ENCODE measurements at places on chromosomes 5 and 9.

DNA sequence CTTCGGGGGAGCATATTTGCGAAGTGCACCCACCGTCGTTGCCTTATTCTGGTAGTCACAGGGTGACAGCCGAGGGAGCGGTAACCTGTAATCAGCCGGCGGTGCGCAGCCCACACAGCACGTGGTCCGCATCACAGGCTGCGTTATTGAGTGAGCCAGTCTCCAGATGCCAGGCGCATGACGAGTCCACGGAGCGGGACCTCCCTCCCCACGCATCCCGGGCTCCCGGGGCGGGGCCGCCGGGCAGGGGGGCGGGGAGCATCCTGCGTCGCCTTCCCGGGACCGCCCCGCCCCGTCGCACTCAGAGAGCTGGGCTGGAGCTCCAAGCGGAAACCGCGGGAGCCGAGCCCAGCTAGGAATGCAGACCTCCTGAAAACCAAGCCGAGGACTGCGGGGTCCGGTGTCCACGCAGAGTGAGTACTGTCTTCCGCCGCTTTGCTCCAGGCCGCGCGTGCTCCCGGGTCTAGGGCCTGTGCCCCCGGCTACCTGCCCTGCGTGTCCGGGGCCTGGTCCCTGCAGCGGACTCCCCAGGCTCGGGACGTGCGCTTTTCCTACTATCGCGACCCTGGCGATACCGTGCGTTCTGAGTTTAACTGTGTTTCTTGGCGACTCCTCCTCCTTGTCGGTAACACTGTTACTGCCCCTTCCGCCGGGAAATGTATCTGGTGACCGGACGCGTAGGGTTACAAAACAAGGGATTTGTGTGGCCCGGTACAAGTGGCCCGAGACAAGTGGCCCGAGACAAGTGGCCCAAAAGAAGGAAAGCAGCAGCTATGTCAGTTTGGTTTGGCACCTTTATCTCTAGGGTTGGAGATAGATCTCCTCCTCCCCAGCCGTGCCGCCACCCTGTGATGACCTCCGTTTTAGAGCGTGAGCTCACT, 40.6 kb downstream of the CAST start:
- DNase-seq = no peak

GRCh38 chr5:129905473-129906176, 1.4 kb downstream of the CHSY3 start:
- DNase-seq = no peak

DNA sequence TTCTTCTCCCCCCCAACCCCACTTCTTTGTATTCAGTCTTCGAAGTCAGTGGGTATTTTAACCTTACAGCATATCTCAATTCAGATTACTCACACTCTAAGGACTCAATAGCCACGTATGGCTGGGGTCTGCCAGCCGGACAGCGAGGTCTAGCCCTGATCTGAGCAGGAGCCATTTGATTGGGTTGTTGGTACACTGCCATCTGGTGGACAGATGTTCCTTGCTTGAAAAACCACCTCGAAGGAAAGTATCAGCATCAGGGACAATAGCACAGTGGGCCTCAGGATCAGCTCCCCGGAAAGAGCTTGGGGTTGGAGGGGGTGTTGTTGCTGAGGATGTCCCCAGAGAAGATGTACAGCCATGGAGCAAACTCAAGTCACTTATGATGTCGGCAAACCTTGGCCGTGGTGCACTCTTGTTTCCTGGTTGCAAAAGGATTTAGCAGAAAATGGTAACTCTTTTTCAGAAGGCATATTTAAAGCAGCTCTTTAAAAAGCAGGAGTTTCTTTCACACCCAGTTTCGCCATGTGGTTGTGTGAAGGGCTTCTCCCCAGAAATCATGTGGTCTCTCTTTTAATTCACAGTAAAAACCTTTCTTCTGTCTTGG, 31.7 kb upstream of the KCNMB1 start:
- DNase-seq = peak; percentile 74

DNA sequence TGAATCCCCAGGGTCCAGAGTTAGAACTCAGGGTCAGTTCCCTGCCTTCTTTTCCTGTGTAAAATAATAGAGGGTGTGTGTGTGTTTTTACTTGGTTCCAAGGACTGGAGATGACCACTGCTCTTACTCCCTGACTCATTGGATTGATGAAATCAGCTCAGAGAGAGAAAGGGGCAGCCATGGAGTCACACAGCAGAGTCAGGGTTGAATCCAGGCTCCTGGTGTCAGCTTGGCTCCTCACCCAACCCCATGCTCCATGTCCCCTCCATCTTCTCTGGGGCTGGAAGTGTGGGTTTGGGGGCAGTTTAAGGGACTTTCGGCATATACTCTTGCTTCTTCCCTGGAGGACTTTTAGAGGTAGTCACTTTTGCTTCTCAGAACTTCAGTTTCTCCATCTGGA, 21.6 kb downstream of the DAB2IP start:
- no peak for DNase-seq

- DNase-seq = peak; percentile 9
These were observed 332.4 kb upstream of the CD180 start for GRCh38 chr5:67528953-67529352.
